Regular cardiac myocyte (primary cell): ENCODE measurements at places on chromosomes 11 and 22. TPM values are rescaled to one million over a fixed set of nuclear protein-coding genes. Genes with fewer than 3 reads are reported as not detected.

The FAT3 gene
- total RNA-seq = 5.0 and 7.3 TPM in 2 replicates

The OR51B2 gene
- total RNA-seq = 0.28 TPM in 1 of 2 replicates, not detected in the other

The RIBC2 gene
- total RNA-seq = 0.28 and 3.1 TPM in 2 replicates

The ZBTB16 gene
- total RNA-seq = under 0.01 TPM in 1 of 2 replicates, not detected in the other

The SMPD1 gene
- total RNA-seq = 39.1 and 57.2 TPM in 2 replicates

The KCNJ11 gene
- total RNA-seq = under 0.01 TPM in 1 of 2 replicates, not detected in the other

The KRTAP5-9 gene
- total RNA-seq = not detected in 2 replicates

The MPZL3 gene
- total RNA-seq = 1.3 and 2.0 TPM in 2 replicates

The CEND1 gene
- total RNA-seq = 0.28 and 0.96 TPM in 2 replicates

The TBX1 gene
- under 0.01 and 0.85 TPM in 2 replicates for total RNA-seq

The BRSK2 gene
- 0.56 and 0.58 TPM in 2 replicates for total RNA-seq

The GRIK4 gene
- total RNA-seq = under 0.01 TPM in 1 of 2 replicates, not detected in the other

The MPPED2 gene
- total RNA-seq = not detected in 2 replicates

The TUB gene
- total RNA-seq = 4.8 and 12.7 TPM in 2 replicates

The CYB5R3 gene
- 40.8 and 66.5 TPM in 2 replicates for total RNA-seq

The SLC22A24 gene
- not detected in 2 replicates for total RNA-seq

The GRAMD4 gene
- 16.7 and 30.4 TPM in 2 replicates for total RNA-seq

The CWF19L2 gene
- 10.9 and 14.4 TPM in 2 replicates for total RNA-seq

The OR51B4 gene
- total RNA-seq = not detected in 2 replicates

The FOLH1 gene
- total RNA-seq = 0.28 TPM in 1 of 2 replicates, not detected in the other

The SCUBE2 gene
- 1.2 and 1.7 TPM in 2 replicates for total RNA-seq

The CASP1 gene
- total RNA-seq = 7.1 and 14.7 TPM in 2 replicates

The BTG4 gene
- not detected in 2 replicates for total RNA-seq

The EIF3L gene
- 294 and 332 TPM in 2 replicates for total RNA-seq

The RBM7 gene
- 45.1 and 48.8 TPM in 2 replicates for total RNA-seq

The MMP8 gene
- total RNA-seq = under 0.01 TPM in 1 of 2 replicates, not detected in the other

The MMP11 gene
- total RNA-seq = 3.5 and 8.7 TPM in 2 replicates

The RAG2 gene
- not detected in 2 replicates for total RNA-seq

The OVOL1 gene
- under 0.01 TPM in 1 of 2 replicates, not detected in the other for total RNA-seq

The C11orf87 gene
- total RNA-seq = under 0.01 and 0.28 TPM in 2 replicates

The LAYN gene
- total RNA-seq = 16.9 and 30.2 TPM in 2 replicates

The MMP10 gene
- 1.1 and 4.4 TPM in 2 replicates for total RNA-seq

The PGM2L1 gene
- total RNA-seq = 5.0 and 9.3 TPM in 2 replicates

The OR8G5 gene
- total RNA-seq = not detected in 2 replicates

The E2F8 gene
- total RNA-seq = under 0.01 and 0.77 TPM in 2 replicates

The C11orf16 gene
- not detected in 2 replicates for total RNA-seq

The BTBD18 gene
- not detected in 2 replicates for total RNA-seq

The KRTAP5-11 gene
- total RNA-seq = not detected in 2 replicates

The TRIM44 gene
- 12.1 and 39.1 TPM in 2 replicates for total RNA-seq

The OR4D11 gene
- total RNA-seq = not detected in 2 replicates

The APOL5 gene
- total RNA-seq = under 0.01 TPM in 1 of 2 replicates, not detected in the other

The SERPIND1 gene
- 1.3 TPM in 1 of 2 replicates, not detected in the other for total RNA-seq

The RNASEH2C gene
- total RNA-seq = 33.0 and 59.0 TPM in 2 replicates

The SMC1B gene
- under 0.01 TPM in 1 of 2 replicates, not detected in the other for total RNA-seq

The MYOD1 gene
- not detected in 2 replicates for total RNA-seq

The SCGB1D1 gene
- total RNA-seq = not detected in 2 replicates

The PGA4 gene
- total RNA-seq = not detected in 2 replicates

The MS4A2 gene
- total RNA-seq = not detected in 2 replicates

The TIMM10 gene
- total RNA-seq = 43.1 and 59.2 TPM in 2 replicates

The TEF gene
- total RNA-seq = 3.6 and 7.0 TPM in 2 replicates

The P4HA3 gene
- total RNA-seq = 13.4 and 47.9 TPM in 2 replicates
